ENCODE measurements at places on chromosomes 5 and 9.

GRCh38 chr5:149500922-149501582, 50.2 kb downstream of the CSNK1A1 start:
- DNase-seq = no peak

GRCh38 chr5:72452515-72453245, 54.5 kb downstream of the ZNF366 start:
- no peak for DNase-seq

DNA sequence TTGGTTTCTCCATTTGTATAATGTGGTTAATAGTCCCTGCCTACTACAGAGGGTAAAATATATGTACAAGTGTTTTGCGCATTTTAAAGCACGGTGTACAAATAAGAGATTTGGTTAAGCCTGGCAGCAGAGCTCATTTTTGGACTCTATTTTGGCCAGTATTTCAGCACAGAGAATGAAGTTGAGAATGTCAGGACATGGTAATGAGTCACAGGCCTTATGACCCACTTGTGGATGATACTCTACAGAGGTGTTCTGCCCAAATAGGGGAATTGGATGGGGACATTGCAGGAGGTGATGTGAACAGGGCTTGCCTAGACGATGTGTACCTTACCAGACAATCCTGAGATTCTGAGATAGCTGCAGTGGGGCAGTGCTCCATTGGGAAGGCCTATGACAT, 50.6 kb downstream of the MELK start:
- DNase-seq = no peak

DNA sequence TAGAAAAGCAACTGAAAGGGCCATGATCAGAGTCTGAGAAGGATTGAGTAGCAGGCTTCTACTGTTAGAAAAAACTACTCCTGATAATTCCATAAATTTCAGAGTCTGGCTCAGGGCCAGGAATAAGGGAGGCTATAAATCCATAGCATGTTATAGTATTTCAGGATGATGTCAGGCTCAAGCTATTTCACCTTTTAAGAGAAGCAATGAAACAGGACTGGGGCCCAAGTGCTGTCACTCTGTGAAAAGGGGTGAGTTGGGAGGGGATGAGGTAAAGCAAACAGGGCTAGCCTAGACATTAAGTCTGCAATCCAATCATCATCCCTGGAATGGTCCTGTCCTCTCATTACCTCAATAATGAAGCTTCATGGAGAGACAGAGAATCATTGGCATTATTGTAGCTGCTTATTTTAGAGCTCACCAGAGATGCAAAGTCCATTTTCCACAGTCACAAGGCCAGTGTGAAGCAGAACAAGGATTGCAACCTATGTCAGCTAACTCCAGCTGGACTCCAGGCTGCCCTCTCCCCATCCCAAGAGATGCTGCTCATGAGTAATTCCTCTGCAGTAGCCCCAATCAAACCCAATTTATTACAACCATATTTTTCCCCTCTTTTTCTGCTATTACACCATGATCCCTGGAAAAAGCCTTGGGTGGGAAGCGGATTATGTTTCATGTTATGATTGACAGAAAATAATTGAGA, 56.0 kb downstream of the PAPPA start:
- no peak for DNase-seq

- no peak for DNase-seq
Measured at GRCh38 chr5:85096421-85096820, 711.7 kb upstream of the EDIL3 start.

DNA sequence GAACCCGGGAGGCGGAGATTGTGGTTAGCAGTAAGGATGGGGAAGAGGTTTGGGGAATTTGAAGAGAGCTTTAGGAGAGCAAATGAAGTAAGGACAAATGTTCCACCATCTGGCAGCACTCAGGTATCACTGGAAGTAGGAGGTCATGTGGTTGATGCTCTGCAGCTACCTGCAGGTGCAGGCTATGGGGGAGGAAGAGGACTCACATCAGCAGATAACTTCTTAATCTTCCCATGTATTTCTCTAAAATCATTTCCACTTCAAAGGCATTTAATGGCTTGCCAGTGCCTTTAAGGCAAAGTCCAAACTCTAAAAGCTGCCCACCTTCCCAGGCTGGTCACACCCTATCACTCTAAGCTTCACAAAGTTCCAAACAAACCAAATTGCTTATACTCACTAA, 8.1 kb upstream of the HAVCR1 start:
- DNase-seq = no peak

DNA sequence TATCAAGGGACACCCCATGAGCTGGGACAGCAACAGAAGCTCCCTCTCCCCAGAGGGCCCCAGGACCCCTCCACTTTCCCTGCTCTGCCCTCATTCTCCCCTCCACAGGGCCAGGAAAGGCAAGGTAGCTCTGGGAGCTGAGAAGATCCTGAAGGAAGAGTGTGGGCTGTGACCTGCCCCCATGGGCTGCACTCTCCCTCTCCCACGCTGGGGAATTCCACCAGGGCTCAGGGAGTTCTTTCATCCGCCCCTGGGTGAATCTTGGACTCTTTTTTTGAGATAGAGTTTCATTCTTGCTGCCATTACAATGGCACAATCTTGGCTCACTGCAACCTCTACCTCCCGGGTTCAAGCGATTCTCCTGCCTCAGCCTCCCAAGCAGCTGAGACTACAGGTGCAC, 73.8 kb downstream of the C9orf50 start:
- DNase-seq = no peak

- no peak for DNase-seq
Measured at GRCh38 chr9:71916834-71917534, 5.5 kb downstream of the C9orf85 start.

- DNase-seq = no peak
Measured at GRCh38 chr5:142508591-142508990, 177.3 kb downstream of the FGF1 start.

- no peak for DNase-seq
Measured at GRCh38 chr5:167479779-167480178, 811.7 kb upstream of the WWC1 start.

- no peak for DNase-seq
Measured at GRCh38 chr9:90641884-90642487, 638 bp downstream of the DIRAS2 start.

GRCh38 chr9:5629312-5630080, 589 bp downstream of the RIC1 start:
- DNase-seq = no peak

DNA sequence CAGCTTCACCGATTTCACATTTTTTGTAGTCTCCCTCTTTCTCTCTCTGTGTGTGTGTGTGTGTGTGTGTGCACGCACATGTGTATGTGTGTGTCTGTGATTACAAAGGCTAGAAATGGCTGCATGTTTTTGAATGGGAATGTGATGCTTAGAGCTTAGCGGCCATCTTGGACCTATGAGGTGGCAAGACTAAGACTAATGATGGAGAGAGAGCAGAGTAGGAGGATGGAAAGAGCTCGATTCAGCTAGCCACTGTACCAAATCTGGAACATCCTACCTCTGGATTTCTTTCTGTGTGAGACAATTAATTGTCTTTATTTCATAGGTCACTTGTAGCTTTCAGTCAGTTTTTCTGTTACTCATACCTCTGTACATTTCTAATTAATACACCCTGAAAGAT, 205.1 kb downstream of the PCSK1 start:
- no peak for DNase-seq

DNA sequence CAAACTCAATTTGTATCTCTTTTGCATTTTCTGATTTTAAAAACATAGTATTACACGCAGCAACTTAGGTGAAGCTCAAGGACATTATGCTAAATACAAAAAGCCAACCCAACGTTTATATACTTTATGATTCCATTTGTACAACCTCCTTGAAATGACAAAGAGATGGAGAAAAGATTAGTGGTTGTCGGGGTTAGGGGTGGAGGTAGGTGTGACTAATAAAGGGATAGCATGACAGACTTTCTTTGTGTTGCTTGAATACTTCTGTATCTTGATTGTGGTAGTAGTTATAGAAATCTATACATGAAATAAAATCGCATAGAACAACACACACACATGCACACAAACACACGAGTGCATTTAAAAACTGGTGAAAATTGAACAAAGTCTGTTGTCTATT, 42.5 kb upstream of the EFNA5 start:
- no peak for DNase-seq

DNA sequence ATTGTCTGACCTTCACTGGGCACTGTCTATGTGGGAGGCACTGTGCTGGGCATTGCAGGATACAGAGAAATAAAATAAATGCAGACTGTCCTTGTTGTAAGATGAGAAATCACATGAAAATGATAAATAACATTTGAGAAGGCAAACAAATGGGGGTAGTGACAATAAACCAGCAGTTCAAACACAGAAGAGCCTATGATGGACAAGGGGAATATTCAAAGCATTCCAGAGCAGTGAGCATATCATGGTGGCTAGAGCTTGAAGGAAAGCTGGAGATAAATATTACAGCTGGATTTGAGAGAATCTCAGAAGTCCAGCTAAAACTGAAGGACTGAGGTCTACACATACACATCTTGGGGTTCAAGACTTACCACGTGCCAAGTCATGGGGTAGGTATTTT, 209.9 kb downstream of the ASTN2 start:
- DNase-seq = no peak

DNA sequence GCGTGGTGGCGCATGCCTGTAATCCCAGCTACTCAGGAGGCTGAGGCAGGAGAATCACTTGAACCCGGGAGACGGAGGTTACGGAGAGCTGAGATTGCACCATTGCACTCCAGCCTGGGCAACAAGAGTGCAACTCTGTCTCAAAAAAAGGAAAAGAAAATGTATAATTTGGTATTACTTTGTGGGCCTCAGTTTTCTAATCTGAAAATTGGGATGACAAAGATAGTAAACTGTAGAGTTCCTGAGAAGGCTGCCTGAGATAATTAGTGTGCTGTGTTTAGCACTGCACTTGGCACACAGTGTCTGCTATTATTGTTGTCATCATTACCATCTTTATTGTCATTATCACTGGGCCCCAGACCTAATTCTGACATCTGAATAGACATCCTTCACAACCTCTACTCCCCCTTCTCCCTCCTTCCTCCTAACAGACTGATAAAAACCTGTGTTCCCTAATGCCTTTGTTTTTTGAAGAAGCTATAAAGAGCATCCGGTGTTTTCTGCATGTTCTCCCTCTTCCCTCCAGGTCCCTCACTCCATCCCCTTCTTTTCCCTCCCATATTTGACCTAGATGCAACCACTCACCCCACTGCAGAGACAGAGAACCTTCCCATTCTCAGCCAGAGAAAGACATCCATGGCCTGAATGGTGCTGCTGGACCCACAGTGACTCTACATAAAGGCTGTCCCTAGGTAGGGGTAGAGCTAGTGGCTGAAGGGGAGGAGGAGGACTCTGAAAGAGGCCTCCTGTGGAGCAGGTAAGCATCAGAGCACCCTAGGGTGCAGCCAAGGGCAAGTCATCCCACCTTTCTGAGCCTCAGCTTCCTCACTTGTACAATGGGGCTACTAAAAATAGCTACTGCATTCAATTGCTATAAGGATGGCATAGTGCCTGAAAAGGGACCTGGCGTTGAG, 15.7 kb upstream of the CYSTM1 start:
- no peak for DNase-seq

DNA sequence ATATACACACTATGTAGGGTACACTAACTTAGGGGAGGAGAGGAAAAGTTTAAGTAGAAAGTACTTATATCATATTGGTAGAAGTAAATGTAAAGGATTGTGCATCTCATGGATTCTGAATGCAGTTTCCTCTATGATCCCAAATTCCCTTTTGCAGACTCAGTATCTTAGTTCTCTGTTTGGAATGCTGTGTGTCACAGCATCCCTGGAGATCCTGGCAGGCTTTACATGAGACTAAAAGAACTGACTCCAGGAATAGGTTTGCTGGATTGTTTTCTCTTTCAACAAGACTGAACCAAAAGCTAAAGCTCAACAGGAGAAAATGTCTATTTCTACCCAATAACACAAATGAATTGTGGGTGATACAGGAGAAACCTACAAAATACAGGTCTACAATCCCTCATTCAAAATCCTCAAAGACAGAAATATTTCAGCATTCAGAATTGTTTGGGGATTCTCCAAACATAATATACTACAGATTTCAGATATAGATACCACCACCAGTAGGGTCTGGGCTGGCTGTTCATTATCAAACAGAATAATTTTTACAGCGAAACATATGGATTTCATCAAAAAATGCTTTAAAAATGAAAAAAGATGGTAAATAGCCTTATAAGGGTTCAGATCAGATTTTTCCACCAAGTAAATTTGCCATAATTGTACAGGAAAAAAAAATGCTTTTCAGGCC, 324.7 kb upstream of the GRAMD2B start:
- DNase-seq = no peak

DNA sequence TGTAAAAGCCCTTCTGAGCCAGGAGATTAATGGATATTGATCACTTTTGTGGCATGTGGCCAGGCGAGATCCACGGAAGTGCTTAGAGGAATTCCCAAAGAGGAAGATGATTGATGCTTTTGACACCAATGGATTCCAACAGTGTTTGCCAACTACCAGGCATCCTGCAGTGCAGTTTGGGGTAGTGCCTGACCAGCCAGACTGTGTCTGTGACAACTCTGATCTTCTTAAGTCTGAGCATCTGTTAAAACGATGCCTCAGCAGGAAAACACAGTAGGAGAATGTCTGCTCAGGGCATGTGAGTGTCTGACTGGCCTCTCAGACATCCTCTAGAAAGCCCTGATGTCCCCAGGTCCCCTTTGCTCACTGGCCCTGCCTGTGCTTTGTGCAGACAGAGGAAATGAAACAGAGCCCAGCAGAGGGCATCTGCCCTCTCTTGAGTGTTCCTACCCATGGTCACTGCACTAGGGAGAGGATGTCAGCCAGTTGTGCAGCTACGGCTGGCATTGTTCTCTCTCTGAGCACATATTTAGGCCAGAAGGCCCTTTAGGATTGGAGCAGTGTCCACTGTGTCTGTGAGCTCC, 57.0 kb downstream of the TRPC7 start:
- no peak for DNase-seq

DNA sequence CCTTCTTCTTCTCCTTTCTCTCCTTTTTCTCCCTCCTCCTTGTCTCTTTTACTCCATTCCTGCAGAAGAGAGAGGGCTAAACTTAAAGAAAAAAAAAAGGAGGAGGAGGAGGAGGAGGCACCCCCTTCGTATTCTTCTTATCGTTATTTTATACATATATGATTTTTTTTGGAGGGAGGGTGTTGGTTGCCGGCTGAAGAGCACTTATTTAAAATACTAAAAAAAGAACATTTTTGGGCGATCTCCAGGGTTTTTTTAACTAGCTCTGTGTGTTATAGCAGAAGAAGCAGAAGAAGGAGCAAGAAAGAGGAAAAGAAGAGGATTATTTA, 381 bp downstream of the NR2F1 start:
- no peak for DNase-seq

GRCh38 chr5:91382530-91383026, 539 bp downstream of the ARRDC3 start:
- no peak for DNase-seq

Measured in stimulated activated CD4-positive, alpha-beta T cell treated with anti-CD3 and anti-CD28 coated beads, TNF-alpha, amount 100 ng/mL, for 4 hours (primary cell).